A172 (cell line): ENCODE measurements at places on chromosomes 16 and 17. TPM values are rescaled to one million over a fixed set of nuclear protein-coding genes. Genes with fewer than 3 reads are reported as not detected.

Gene TBC1D3I
- total RNA-seq, result 0.22 TPM in 1 of 2 replicates, not detected in the other

Gene IRX6
- total RNA-seq, result 0.02 and 0.26 TPM in 2 replicates

Gene MRPL28
- 234 and 252 TPM in 2 replicates for total RNA-seq

Gene KRTAP4-5
- total RNA-seq, result not detected in 2 replicates

Gene CFAP119
- total RNA-seq, result 6.5 and 10.5 TPM in 2 replicates

Gene FLYWCH2
- 66.3 and 88.4 TPM in 2 replicates for total RNA-seq

Gene IL34
- 7.8 and 10.5 TPM in 2 replicates for total RNA-seq

Gene MRPL12
- total RNA-seq, result 32.3 and 37.0 TPM in 2 replicates

Gene CDK5R1
- total RNA-seq, result 5.0 and 6.3 TPM in 2 replicates

Gene RASD1
- total RNA-seq, result not detected in 2 replicates

Gene SRCIN1
- 0.19 and 0.26 TPM in 2 replicates for total RNA-seq

Gene EVPL
- total RNA-seq, result not detected in 2 replicates

Gene ABCA6
- total RNA-seq, result 0.34 TPM in 1 of 2 replicates, not detected in the other

Gene MYH11
- not detected in 2 replicates for total RNA-seq

Gene TBC1D3
- total RNA-seq, result not detected in 2 replicates

Gene HS3ST3A1
- 139 and 149 TPM in 2 replicates for total RNA-seq

Gene TP53TG3B
- not detected in 2 replicates for total RNA-seq

Gene CMTM1
- 1.1 and 1.3 TPM in 2 replicates for total RNA-seq

Gene SLC5A10
- 0.22 TPM in 1 of 2 replicates, not detected in the other for total RNA-seq

Gene KRTAP1-1
- not detected in 2 replicates for total RNA-seq

Gene ZSCAN32
- total RNA-seq, result 12.3 and 16.9 TPM in 2 replicates

Gene THRA
- total RNA-seq, result 14.5 and 17.8 TPM in 2 replicates
